ENCODE measurements at places on chromosomes 2 and 18.

DNA sequence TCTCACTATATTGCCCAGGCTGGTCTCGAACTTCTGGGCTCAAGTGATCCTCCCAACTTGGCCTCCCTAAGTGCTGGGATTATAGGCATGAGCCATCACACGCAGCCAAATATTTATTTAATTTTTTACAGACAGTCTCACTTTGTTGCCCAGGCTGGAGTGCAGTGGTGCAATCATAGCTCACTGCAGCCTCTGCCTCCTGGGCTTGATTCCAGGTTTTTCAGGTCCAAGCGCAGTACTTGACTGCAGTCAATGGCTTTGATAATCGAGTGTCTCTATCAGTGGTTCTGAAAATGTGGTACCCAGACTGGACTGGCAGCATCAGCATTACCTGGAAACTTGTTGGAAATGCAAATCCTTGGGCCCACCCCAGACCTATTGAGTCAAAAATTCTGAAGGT, 63.1 kb downstream of the PLB1 start:
- no peaks in the 10 kb centered on the region for H3K36me3 ChIP-seq
- no peak for DNase-seq
- no peaks in the 10 kb centered on the region for H3K27me3 ChIP-seq
- no peak overlapping the region for H3K27ac ChIP-seq
- no peaks in the 10 kb centered on the region for H3K4me1 ChIP-seq

DNA sequence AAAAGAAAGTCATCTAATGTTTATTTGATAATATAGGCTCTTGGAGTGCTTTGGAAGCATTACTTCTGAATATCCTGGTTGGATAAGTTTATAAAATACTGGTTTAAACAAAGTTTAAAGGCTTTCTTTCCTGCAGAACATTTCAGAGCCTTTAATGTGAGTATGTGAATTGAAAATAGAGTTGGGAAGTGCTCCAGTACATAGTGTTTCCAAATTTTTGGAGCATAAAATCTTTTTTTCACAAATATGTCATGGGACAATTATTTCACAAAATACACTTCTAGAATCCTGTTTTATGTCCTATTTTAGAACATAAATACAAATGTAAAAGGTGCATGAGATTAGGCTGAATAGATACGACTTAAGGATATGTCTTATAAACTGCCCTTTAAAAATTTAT, 158.9 kb upstream of the HNRNPA3 start:
- no peaks in the 10 kb centered on the region for H3K4me1 ChIP-seq
- no peaks in the 10 kb centered on the region for H3K36me3 ChIP-seq
- H3K4me3 ChIP-seq, result no peak overlapping the region
- DNase-seq, result no peak
- no peak overlapping the region for H3K27ac ChIP-seq

DNA sequence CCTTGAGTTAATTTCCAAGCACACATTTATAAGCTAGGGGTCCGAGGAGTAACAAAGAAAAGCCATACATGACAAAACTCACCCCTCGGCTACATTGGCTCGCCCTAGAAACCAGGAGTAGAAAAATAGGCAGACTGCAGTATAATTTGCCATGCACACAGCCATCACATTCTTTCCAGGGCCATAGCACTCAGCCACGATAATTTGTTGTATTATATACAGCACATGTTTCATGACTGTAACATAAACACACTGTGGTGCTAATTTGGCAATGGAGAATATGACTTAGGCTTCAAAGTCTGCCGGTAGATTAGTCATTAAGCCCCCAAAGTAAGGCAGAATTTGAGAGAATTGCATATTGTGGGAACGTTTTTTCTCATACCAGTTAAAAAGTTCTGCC, 254.9 kb downstream of the ZNF521 start:
- H3K36me3 ChIP-seq, result no peaks in the 10 kb centered on the region
- H3K27ac ChIP-seq, result no peak overlapping the region
- no peaks in the 10 kb centered on the region for H3K27me3 ChIP-seq
- DNase-seq, result no peak

- H3K4me1 ChIP-seq, result no peaks in the 10 kb centered on the region
- H3K36me3 ChIP-seq, result no peaks in the 10 kb centered on the region
- no peak for DNase-seq
Observed at GRCh38 chr18:32237049-32237448, 47.2 kb downstream of the MEP1B start.

DNA sequence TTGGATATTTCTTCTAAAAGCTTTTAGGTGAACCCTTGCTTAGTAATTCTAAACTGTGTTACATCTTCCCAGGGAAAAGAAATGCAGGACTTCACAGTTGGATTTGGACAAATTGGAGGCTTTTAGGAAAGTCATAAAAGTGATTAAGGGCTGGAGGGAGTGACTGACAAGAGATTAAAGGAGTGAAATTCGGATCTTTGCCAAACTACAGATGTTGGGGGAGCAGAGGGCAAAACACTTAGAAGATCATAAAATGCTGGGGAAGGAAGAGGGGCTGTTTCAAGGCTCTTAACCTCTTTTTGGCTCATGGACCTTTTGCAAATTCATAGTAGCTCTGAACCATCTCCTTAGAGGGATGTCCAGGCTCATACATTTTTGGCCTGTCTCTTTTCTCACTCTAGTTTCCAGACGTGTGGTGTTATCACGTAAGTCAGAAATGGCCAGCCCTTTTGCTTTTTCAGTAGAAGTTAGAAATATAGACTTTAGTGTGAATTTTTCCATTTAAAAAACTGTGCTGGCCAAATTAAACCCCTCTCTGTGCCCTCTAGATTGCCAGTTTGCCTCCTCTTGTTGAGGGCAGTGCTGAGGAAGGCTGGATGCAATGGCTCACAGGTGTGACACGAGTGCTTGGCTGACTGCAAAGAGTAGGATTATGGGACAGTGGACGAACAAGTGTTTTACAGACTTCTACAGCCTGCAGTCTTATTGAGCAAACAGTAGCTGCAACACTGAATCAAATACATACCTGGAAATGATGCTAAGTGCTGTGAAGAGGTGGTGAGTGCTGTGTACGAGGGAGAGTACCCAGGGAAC, 109.9 kb downstream of the LYPD6B start:
- no peaks in the 10 kb centered on the region for H3K27me3 ChIP-seq
- DNase-seq, result no peak
- no peak overlapping the region for H3K27ac ChIP-seq
- no peaks in the 10 kb centered on the region for H3K36me3 ChIP-seq

DNA sequence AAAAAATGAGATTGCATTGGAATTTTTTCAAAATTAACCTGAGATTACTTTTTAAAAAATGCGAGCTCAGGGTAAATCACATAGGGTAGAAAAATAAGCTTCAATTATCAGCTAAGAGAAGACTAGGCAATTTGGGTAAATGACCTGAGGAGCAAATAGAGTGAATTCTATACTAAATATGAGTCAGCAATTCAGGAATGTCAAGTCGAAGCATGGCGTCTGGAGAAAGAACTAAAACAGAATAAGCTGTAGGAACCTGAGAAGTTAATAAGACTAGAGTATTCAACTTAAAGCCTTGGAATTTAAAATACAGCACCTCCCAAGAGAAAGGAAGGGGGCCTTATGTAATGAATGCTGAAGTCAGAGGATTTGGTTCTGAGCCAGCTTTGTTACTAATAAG, 487.0 kb downstream of the SUCLG1 start:
- DNase-seq, result no peak
- no peak overlapping the region for H3K27ac ChIP-seq
- H3K4me1 ChIP-seq, result no peaks in the 10 kb centered on the region
- H3K27me3 ChIP-seq, result no peaks in the 10 kb centered on the region
- H3K36me3 ChIP-seq, result no peaks in the 10 kb centered on the region

DNA sequence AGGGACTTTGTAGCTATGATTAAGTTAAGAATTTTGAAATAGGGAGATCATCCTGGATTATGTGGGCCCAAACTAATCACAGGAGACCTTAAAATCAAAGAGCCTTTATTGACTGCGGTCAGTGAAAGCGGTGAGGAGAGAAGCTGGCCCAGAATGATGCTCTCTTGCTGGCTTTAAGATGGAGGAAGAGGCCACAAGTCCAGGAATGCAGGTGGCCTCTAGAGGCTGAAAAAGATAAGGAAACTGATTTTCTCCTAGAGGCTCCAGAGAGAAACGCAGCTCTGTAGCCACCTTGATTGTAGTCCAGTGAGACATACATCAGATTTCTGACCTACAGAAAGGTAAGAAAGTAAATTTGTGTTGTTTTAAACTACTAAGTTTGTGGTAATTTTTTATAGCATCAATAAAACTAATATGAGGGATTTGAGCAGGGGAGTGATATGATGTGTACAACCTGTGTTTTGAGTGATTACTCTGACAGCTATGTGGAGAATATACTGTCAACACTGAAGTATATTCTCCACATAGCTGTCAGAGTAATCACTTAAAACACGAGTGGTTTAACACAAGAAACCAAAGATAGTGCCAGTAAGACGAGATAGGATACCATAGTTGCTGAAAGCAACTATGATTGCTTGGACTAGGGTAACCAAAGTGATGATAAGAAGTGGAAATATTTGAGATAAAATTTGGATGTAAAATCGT, 364.4 kb upstream of the CHST9 start:
- no peaks in the 10 kb centered on the region for H3K4me1 ChIP-seq
- H3K27ac ChIP-seq, result no peak overlapping the region
- no peak for DNase-seq
- no peaks in the 10 kb centered on the region for H3K27me3 ChIP-seq

GRCh38 chr2:191086706-191087105, 64.1 kb downstream of the STAT4 start:
- DNase-seq, result no peak
- H3K4me1 ChIP-seq, result no peaks in the 10 kb centered on the region

DNA sequence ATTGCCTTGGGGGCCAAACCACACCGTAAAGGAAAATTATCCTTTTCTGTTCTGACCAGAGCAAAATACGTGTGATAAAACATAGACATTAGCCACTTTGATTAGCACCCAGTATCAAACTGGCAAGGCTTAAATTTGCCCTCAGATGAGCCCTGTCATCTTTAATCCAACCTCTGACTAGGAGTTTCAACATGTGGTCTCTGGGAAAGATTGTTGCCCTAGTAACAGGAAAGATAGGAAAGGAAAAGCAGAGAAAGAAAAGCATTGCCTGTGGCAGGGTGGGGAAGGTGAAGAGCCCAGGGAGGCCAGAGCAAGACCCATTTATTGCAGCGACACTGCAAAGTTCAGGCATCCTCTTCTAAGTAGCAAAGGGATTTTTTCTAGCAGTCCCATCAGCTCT, 181.5 kb upstream of the SCN7A start:
- no peaks in the 10 kb centered on the region for H3K27me3 ChIP-seq
- H3K4me1 ChIP-seq, result no peaks in the 10 kb centered on the region
- no peaks in the 10 kb centered on the region for H3K36me3 ChIP-seq
- DNase-seq, result no peak

- no peak overlapping the region for H3K4me3 ChIP-seq
- no peaks in the 10 kb centered on the region for H3K36me3 ChIP-seq
- no peak overlapping the region for H3K27ac ChIP-seq
- H3K4me1 ChIP-seq, result no peaks in the 10 kb centered on the region
- no peaks in the 10 kb centered on the region for H3K27me3 ChIP-seq
Observed at GRCh38 chr2:166867874-166868514, 20.3 kb upstream of the XIRP2 start.

- H3K36me3 ChIP-seq, result no peaks in the 10 kb centered on the region
- H3K4me1 ChIP-seq, result no peaks in the 10 kb centered on the region
- no peaks in the 10 kb centered on the region for H3K27me3 ChIP-seq
- no peak overlapping the region for H3K4me3 ChIP-seq
Observed at GRCh38 chr2:62785216-62785615, 79.7 kb downstream of the EHBP1 start.

- no peak for DNase-seq
- no peaks in the 10 kb centered on the region for H3K36me3 ChIP-seq
- H3K4me1 ChIP-seq, result peaks cover 6% of the 10 kb centered on the region
- no peaks in the 10 kb centered on the region for H3K27me3 ChIP-seq
- no peak overlapping the region for H3K27ac ChIP-seq
Observed at GRCh38 chr2:224004105-224004695, 34.9 kb downstream of the SERPINE2 start.

- no peaks in the 10 kb centered on the region for H3K27me3 ChIP-seq
- no peak overlapping the region for H3K4me3 ChIP-seq
- H3K27ac ChIP-seq, result no peak overlapping the region
- H3K4me1 ChIP-seq, result no peaks in the 10 kb centered on the region
Observed at GRCh38 chr2:62467475-62468321, 38.3 kb downstream of the TMEM17 start.

DNA sequence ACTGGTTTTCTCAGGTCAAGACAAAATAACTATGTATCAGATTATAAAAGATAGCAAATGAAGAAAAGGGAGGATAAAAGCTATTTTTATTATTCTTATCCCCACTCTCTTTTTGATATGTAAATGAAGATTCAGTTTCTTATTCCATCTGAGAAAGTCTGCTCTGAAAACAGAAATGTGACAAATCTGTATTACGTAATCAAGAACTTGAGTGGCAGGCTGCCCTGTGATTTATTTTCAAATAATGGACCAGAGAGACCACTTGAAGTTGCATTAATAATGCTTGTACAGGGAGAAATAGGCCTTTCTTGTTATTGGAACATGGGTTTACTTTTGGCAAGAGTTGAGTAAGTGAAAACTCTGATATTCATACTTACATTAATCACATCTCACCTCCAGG, 727.4 kb downstream of the DPP10 start:
- H3K4me3 ChIP-seq, result no peak overlapping the region
- H3K27ac ChIP-seq, result no peak overlapping the region
- no peaks in the 10 kb centered on the region for H3K27me3 ChIP-seq
- no peak for DNase-seq

DNA sequence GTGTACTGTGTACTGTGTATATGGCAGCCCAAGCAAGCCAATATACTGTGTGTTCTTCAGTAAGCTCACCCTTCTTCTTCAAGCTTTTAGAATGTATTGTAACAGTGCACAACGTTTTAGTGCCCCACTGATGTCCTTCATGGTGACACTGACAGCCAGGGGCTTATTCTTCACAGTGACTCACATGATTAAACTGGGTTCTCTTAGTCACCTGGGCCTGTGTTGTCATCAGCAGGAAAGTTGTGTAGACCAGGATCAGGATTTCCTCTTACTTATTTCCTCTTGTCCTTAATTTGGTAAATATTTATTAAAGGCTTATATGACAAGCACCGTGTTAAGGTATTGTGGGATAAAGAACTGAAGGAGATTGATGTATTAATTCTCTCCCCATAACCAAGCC, 67.9 kb upstream of the THOC1 start:
- no peaks in the 10 kb centered on the region for H3K27me3 ChIP-seq
- no peak overlapping the region for H3K4me3 ChIP-seq
- peaks cover 44% of the 10 kb centered on the region for H3K4me1 ChIP-seq
- H3K27ac ChIP-seq, result peak overlapping the region; percentile 50

DNA sequence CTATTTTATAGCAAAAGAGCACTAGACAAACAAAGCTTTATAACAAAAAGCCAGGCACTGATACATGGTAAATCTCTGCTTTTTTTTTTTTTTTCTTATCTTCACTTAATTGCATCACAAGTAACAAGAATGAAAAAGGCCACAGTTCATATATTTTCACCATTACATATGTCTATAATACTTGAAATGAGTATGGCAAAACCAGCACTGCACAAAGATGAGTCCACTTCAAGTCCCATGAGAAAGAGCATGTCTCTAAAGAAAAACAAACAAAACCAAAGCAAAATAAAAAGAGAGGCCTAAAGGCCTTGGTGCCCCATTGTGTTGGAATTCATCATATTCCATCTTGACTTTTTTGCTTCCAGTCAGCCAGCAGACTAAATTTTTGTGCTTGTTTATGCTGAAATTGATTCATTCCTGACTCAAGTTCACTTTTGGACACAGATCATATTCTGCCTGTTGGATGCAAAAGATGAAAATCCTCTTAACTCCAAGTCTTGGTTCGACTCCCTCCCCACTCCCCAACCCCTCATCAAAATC, 264.9 kb upstream of the CCDC68 start:
- no peak for DNase-seq
- no peaks in the 10 kb centered on the region for H3K27me3 ChIP-seq
- no peak overlapping the region for H3K27ac ChIP-seq
- H3K4me3 ChIP-seq, result no peak overlapping the region
- peaks cover 11% of the 10 kb centered on the region for H3K36me3 ChIP-seq
